Stimulated activated CD4-positive, alpha-beta T cell treated with anti-CD3 and anti-CD28 coated beads, Interleukin-1b, Interleukin-23, amount 100 ng/mL, for 1 hour (primary cell): ENCODE measurements at places on chromosomes 7 and 10.

GRCh38 chr10:60358282-60358681 lies 31.4 kb downstream of the ANK3 start:
- no peak for DNase-seq

GRCh38 chr10:1662438-1663025 lies 74.8 kb downstream of the ADARB2 start:
- DNase-seq = no peak

- no peak for DNase-seq
These were observed 987 bp upstream of the EXOC6 start for GRCh38 chr10:92847202-92847864.

- DNase-seq = no peak
These were observed 159.1 kb upstream of the YAE1 start for GRCh38 chr7:39407137-39407536.

DNA sequence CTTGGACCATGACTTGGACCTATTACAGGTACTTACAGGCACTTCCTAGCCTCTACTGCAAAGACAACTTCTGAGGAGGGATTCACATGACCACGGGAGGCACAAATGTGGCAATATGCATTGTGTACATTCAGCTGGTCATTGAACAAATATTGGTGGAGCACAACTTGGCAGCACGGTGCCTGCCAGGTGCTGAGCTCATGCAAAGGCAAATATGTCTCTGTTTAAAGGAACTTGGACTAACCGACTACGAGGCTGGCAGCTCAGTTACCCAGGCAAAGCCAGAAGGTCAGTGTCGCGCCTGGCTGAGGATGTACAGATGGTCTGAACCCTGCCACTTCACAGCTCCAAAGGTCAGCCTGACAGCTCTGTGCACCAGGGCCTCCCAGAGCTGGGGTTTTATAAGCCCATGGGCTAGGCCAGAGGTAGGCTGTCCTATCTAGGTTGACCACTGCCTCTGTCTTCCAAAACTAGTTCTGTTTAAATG lies 6.1 kb downstream of the DENND11 start:
- no peak for DNase-seq

GRCh38 chr7:91082038-91082437 lies 182.2 kb upstream of the FZD1 start:
- no peak for DNase-seq

- DNase-seq = no peak
These were observed 479.8 kb downstream of the PTPRN2 start for GRCh38 chr7:158107806-158108205.

DNA sequence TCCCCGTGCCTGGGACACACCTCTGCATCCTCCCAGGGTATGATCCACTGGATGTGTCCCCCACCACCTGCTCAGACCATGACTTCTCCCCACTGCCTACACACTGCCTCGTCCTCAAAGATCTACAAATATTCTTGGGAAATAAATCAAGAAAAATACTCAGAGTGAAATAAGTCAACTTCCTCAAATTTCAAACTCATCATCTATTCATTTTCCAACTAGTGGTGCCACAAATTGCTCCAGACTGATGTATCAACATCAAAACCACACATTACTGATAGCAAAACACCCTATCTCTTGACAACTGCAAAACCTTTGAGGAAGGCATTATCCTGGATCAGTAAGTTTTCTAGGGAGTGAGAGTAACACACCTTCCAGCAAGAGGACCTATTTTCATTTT lies 87.7 kb downstream of the GRB10 start:
- no peak for DNase-seq

- no peak for DNase-seq
These were observed 575.3 kb downstream of the IPMK start for GRCh38 chr10:57692255-57692980.

GRCh38 chr10:103545366-103545765 lies 51.9 kb downstream of the NEURL1 start:
- no peak for DNase-seq

DNA sequence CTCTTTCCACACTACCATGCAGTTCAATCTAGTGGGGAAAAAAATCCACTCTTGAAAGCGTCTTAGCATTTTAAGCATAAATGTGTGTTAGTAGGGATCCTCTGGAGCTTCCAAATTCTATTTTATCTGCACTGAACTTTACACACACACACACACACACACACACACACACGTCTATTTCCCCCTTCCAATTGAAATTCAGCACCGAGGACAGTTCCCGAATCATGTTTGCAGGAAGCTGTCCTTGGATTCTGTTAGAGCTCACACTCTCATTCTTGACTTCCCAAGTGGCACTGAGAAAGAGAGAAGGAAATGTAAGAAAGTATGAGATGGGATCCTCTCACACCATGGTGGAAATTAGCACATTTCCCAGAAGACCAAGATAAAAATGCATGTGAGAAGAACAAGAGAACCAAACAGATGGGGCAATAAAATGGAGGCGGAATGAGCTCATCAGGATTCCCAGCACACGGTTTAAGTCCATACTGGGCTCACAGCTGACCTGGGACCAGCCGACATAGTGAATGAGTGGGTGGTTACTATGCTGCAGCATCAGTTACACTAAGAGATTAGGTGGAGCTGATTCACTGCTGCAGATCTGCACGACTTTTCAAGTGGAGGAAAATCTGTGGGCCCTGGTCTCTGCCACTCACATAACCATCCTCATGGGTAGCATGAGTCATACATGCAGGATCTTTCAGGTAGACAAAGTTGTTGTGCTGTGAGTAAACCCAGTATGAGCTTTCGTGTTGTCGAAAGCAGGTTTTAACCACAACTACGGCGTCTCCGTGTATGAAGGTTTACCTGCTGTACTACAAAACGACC lies 3.3 kb upstream of the NPTX2 start:
- DNase-seq = no peak

DNA sequence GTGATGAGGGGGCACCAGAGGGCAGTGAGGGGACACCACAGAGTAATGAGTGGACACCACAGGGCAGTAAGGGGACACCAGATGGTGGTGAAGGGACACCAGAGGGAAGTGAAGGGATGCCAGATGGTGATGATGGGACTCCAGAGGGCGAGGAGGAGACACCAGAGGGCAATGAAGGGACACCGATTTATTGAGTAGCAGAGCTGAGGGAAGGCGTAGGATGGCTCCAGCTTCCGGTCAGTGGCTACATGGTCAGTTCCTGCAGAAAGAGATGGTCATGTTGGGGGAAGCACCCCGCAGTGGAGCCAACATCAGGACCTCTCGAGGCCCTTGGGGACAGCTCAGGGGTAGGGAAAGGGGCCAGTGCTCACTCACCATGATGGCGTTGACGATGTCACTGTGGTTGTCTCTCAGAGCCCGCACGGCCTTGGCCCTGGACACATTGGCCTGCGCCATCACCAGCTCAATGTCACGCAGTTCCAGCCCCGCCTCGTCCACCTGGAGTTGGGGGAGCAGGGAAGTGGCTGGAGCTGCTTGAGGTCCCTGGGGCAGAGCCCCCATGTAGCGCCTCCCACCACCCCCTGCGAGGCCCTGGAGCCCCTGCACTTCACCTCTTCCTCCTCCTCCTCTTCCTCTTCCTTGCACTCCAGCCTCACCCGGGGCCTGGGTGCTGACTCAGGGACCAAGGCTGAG lies 8.4 kb downstream of the NACAD start:
- no peak for DNase-seq

DNA sequence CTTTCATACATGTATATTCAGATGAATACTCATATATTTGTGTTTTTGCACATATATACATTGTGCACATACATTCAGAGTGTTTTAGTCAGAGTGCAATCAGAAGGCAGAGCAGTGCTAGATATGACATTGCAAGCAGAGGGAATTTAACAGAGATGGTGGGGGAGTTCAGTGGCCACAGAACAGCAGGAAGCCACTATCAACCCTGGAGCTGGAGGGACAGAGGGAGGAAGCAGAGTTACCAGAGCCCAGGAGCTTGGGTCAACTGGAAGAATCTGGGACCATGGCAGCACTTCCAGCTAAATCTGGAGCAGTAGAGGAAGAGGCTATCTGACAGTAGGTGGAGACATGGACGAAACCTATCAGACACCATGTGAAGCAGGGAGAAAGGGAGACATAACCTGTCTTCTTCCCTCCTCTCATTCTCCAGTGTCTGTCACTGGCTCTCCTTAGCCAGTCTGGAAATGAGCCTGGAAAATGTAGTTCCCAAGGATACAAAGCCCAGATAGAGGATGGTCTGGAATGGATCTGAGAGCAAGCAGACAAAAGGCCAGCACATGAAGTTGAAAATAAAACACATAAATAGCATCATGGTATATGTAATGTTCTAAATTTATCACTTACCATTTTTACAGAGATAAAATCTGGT lies 33.6 kb upstream of the HERPUD2 start:
- DNase-seq = no peak

DNA sequence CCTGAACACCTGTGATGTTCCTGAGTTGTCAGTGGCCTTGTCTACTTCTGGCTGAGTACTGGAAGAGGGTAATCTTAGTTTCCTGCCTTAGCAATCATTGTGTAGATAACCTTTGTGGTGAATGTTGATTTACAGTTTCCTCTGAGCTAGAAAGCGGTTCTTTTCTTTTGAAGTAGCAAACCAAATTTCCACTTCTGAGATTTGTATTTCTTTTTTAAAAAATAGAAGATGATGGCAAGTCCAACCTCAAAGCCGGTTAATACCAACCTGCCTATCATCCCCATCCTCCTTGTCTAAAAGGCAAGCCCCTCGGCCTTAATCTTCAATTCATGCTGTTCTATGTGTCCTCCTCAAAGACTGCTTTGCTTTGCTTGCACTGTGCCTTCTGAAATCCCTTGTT lies 12.5 kb upstream of the PALS2 start:
- DNase-seq = no peak

GRCh38 chr10:104437226-104437625 lies 83.6 kb downstream of the CFAP58 start:
- no peak for DNase-seq

GRCh38 chr7:115007751-115008150 lies 85.9 kb downstream of the MDFIC start:
- DNase-seq = no peak

DNA sequence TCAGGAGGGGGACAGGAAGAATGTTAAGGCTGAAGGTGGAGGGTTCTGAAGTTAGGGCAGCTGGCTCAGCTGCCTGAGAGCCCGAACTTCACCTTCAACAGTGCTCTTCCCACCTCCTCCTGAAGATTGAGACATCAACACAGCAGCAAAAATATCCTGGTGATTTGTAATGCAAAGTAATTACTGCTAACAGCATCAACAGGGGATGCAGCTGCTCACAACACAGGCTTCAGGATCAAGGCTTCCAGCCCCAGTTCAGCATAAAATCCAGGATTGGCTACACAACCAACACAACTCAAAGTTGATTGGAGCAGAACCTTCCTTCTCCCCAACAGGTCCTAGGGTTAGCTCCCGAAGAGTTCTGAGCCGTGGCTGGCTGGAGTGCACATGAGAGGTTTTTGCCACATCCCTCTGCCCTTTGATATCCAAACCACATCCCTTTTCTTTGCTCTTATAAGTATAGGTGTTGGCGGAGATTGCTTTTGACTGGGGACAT lies 242.4 kb downstream of the KIAA1217 start:
- DNase-seq = no peak

- DNase-seq = no peak
These were observed 97.5 kb downstream of the CTBP2 start for GRCh38 chr10:125062914-125063230.

- no peak for DNase-seq
These were observed 30.7 kb downstream of the JCAD start for GRCh38 chr10:30028738-30029030.

GRCh38 chr10:95742485-95742884 lies 13.5 kb upstream of the ENTPD1 start:
- no peak for DNase-seq

- DNase-seq = no peak
These were observed 45.7 kb upstream of the GTF2IRD1 start for GRCh38 chr7:74407958-74408357.

DNA sequence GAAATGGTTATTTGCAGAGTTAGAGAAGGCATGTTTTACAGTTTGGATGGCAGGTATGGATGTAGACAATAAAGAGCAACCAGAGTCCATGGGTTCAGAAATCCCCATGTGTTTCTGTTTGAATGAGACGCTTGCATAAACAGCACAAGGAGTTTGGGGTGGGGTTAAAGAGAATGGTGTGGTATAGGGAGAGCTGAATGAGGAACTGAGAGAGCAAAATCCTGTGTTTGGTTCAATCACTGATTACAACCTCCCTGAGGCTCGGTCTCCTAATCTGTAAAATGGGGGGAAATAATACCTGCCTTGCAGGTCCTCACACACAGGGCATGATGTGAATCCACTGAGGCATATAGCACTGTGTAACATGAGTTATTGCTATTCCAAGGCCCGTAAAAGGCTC lies 23.7 kb downstream of the CAV1 start:
- no peak for DNase-seq

GRCh38 chr10:103025696-103026095 lies 107.6 kb downstream of the CNNM2 start:
- no peak for DNase-seq

GRCh38 chr7:108249453-108249852 lies 119.3 kb upstream of the LAMB4 start:
- no peak for DNase-seq
